ENCODE measurements at places on chromosomes 4 and X.
A peak's percentile ranks its signal among the peaks of the same experiment; 100 is the strongest.

GRCh38 chr4:123836851-123837595, 440.4 kb downstream of the SPRY1 start:
- DNase-seq, result no peak

DNA sequence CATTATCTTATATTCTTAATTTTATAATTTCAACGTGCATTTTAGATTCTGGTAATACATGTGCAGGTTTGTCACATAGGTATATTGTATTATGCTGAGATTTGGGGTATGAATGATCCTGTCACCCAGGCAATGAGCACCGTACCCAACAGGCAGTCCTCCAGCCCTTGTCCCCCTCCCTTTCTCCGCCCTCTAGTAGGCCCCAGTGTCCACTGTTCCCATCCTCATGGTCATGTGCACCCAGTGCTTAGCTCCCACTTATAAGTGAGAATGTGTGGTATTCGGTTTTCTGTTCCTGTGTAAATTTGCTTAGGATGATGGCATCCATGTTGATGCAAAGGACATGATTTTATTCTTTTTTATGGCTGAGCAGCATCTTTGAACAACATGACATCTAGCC, 70.6 kb downstream of the RNF150 start:
- DNase-seq, result no peak

- DNase-seq, result peak; percentile 50
These were observed at the start of gene GASK1B for GRCh38 chr4:158172261-158173258. TSS of gene GASK1B (minus strand) at chr4:158173025. CDS start at chr4:158171375, 1,650 bp downstream.

- DNase-seq, result no peak
These were observed 132.4 kb downstream of the HHIP start for GRCh38 chr4:144778364-144778763.

DNA sequence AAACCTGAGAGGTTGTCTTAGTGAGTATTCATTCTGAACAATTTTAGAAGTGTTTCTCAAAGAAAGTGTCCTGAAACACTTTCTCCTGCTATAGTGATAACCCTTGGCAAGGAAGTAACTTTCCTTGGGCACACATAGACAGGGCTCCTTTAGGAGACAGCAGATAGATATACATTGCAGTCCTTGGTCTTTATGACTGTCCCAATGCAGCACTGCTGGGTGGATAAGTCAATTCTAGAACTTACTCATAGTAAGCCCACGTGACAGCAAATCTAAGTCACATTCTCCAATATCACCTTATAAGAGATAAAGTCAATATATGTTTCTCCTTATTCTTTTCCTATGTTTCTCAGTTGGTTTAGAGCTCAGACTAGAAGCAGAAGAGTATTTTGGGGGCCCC, 46.7 kb downstream of the GPRASP3 start:
- no peak for DNase-seq

Measured in RWPE1 (cell line).